Fibroblast of villous mesenchyme (primary cell): ENCODE measurements at places on chromosomes 7 and 10. TPM values are rescaled to one million over a fixed set of nuclear protein-coding genes. Genes with fewer than 3 reads are reported as not detected.
A peak's percentile ranks its signal among the peaks of the same experiment; 100 is the strongest.

FAM237B gene
- not detected in 2 replicates for total RNA-seq

SYT15B gene
- total RNA-seq: 0.32 TPM in 1 of 2 replicates, not detected in the other

PARD3 gene
- total RNA-seq: 38.7 and 44.0 TPM in 2 replicates

PAPOLB gene
- under 0.01 TPM in 1 of 2 replicates, not detected in the other for total RNA-seq

SNX13 gene
- 49.0 and 51.8 TPM in 2 replicates for total RNA-seq

ADAM12 gene
- total RNA-seq: 22.5 and 129 TPM in 2 replicates

ACSL5 gene
- 3.5 and 8.6 TPM in 2 replicates for total RNA-seq

NEUROD6 gene
- total RNA-seq: not detected in 2 replicates

TMEM26 gene
- 5.6 and 6.4 TPM in 2 replicates for total RNA-seq

CALU gene
- 689 and 855 TPM in 2 replicates for total RNA-seq

UBE2H gene
- total RNA-seq: 48.6 and 69.1 TPM in 2 replicates

BICC1 gene
- 39.3 and 47.7 TPM in 2 replicates for total RNA-seq

AHCYL2 gene
- total RNA-seq: 6.4 and 8.6 TPM in 2 replicates

XRCC2 gene
- 2.6 and 3.5 TPM in 2 replicates for total RNA-seq

LIPN gene
- total RNA-seq: not detected in 2 replicates

SUGCT gene
- total RNA-seq: 8.4 and 9.9 TPM in 2 replicates

- no peak for DNase-seq
These were observed 21.0 kb upstream of the HILPDA start for GRCh38 chr7:128434413-128435326.

GRCh38 chr10:110496553-110497437, 912 bp upstream of the DUSP5 start:
- DNase-seq: no peak

DNA sequence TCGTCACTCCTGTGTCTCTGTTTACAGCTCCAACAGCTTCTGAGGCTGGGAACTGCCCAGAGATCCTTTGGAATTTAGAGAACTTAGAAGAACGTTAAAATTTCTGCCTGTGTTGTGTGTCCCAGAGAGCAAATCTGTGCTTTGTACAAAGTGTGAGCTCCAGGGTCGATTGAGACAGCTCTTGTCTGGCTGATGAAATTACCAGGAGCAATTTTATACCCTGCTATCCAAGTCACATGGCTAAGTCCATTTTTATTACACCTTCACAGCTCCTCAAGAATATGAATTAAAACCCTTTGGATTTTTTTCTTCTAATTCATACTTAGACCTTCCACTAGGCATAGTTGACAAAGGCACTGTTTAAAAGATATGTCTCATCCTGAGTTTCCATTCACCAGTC, 46.5 kb upstream of the INSYN2A start:
- DNase-seq: no peak

DNA sequence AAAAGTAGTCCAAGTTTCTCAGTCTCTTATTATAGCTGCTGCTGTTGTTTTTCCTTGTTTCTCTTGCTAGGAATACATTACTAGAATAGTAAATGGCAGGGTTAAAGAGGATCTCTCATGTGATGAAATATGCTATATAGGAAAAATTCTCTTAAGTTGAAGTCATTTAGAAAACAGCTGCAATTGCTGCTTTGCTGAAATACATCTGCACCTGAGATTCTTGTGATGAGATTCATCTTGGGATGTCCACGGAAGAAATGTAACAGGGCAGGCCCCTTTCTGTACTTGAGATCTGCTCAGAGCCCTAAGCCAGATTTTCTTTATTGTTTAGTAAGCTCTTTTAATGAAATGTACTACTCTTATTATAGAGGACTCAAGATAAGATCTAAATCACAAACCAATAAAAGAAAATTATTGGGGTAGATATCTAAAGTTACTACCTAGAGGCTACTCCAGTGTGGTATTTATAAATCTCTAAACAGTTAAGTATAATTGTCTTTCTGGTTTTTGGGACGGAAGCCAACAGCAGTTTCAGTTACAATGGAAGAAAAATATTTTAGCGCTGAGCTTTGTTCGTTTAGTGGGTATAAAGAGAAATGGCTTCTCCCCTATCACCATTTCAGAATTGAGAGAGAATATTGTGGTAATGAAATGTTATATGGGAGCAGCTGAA, 701.5 kb downstream of the KCNMA1 start:
- no peak for DNase-seq

GRCh38 chr7:41822259-41822817, 119.4 kb upstream of the INHBA start:
- no peak for DNase-seq

- DNase-seq: no peak
These were observed 370.9 kb downstream of the SORCS1 start for GRCh38 chr10:106793617-106794016.

- no peak for DNase-seq
These were observed 228.6 kb downstream of the MAD1L1 start for GRCh38 chr7:2003931-2004812.

DNA sequence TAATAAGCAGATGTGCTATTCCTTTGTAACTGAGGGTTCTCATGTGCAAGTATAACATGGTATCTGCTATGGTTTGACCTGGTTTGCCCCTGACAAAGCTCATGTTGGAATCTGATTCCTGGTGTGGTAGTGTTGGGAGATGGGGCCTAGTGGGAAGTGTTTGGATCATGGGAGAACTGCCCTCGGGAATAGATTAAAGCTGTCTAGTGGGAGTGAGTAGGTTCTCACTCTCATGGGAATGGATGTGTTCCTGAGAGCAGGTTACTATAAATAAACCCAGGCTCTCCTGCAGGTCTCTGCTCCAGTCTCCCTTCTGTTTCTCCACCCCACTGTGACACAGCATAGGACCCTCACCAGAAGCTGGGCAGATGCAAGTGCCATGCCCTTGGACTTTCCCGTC, 97.7 kb downstream of the ATE1 start:
- no peak for DNase-seq

DNA sequence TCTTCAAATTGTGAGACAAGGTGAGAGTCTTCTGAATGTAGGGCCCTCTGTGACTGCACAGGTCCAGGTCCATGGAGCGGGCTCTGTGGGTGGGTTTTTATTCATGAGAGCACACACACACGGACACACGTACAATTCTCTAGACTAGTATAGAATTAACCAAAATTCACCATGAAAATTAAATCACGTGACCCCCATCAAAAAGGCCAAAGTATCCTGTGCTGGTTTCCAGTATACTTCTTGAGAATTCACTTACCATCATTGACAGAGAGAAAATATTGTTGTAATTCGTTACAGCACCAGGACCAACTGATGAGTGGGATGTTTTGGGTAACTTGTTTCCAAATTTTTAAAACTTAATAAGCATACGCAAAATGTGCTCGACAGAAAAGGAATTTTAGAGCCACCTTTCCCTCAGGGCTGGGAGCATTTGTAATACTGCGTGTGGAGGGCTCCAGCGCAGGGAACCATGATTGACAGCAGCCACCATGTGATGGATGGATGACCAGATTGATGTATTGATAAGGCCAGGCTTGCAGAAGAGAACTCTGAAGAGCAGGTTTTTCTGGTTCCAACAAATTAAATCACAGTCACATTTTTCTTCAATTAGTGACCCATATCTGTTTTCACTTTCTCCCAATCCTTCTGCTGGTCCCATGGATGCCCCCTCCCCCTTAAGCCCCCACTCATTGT, 14.9 kb upstream of the DNTT start:
- DNase-seq: no peak

DNA sequence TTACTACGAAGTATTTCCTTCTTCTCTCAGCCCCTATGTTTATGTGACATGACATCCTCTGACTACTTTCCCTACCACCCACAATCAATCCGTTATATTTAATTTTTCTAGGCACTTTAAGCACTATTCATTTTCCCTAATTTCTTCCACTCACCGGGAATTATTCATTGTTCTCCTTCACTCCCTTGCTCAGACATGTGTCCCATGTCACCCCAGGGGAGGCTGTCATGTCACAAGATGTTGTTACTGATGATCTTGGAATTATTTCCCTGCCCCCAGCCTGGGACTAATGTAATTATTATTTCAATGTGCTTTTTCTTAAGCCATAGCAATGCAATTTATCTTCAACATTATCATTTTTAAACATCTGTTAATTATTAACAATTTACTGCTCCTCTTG, 317.2 kb downstream of the PHF14 start:
- DNase-seq: no peak

DNA sequence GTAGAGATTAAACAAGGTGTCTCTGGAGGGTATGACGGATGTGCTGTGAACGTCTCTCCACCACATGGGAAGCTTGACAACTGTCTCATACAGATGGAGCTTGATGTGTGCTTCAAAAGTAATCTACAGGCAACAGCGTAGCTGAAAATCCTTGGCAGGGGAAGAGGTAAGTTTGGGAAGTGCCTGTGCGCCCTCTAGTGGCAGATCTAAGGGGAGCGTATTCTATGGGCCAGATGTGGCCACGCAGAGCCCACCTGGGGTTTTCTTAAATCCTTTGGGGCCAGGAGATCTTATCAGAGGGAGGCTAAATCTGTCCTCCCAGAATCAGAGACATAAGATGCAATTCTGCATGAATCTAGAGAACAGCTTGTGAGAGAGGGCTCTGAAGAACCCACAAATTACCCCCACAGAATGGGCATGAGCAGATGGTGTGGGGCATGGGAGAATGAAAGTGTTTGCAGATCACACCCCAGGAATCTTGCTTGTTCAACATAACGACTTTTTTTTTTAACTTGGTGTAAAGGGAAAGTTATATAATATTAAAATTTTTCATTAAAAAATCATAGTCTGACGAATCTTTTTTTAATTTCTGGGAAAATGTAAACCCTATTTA, 91.2 kb upstream of the MPP7 start:
- peak; percentile 60 for DNase-seq

DNA sequence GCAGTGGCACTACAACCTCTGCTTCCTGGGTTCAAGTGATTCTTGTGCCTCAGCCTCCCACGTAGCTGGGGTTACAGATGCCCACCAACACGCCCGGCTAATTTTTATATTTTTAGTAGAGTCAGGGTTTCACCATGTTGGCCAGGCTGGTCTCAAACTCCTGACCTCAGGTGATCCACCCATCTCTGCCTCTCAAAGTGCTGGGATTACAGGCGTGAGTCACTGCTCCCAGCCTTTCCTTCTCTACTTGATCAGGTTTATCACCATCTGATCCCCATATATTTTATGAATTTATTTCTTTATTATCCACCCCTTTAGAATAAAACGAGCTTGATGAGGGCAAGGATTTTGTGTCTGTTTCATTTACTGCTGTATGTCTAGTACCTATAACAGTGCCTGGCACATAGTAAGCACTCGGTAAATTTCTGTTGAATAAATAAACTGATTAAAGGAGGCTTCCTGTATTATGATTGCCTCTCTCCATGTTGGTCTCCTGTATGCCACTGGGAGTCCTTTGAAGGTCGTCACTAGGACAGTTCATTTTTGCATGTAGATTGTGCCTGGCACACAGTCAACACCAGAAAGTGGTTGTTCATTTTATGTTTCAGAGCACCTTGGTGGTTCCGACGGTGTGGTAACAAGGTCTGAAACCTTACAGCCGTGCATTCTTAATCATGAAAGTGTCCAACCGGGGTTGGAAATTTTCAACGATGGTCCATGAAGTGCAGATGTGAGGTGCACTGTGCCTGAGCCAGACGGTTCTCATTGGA, 9.6 kb upstream of the EIF3A start:
- DNase-seq: no peak

DNA sequence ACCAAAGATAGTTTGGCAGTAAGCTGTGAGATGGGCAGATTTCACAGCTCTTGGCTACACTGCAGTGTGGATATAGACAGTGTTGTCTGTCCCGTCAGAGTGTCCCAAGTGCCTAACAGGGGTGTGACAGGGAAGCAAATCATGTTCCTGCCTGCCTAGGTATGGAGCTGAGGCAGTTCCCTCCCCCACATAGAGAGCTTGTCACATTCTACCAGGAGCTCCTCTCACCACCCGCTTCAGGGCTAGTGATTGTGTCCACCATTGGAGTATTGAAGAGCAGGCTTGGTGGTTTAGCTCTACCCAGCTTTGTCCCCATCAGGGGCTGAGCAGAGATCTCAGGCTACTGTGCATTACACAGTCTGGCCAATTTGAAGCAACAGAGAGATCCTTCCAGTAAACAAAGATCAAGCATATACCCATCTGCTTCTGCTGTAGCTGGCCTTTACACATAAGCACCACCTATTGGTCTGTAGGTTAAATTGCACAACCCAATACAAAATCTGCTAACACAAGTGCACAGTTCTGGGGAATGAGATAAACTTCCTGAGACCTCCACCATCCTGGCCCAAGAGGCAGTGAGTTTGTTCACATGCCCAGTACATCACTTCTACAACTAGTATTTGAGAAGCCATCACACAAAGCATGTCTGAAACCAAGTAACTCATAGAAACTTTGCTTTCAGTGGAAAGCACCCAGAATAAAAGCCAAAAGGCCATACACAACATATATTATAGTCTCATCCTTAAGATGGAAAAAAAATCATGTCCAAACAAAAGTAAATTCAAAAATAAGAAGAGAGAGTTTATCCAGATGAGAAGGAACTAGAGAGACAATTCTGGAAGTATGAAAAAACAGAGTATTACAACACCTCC, 67.3 kb downstream of the GLCCI1 start:
- peak; percentile 72 for DNase-seq

DNA sequence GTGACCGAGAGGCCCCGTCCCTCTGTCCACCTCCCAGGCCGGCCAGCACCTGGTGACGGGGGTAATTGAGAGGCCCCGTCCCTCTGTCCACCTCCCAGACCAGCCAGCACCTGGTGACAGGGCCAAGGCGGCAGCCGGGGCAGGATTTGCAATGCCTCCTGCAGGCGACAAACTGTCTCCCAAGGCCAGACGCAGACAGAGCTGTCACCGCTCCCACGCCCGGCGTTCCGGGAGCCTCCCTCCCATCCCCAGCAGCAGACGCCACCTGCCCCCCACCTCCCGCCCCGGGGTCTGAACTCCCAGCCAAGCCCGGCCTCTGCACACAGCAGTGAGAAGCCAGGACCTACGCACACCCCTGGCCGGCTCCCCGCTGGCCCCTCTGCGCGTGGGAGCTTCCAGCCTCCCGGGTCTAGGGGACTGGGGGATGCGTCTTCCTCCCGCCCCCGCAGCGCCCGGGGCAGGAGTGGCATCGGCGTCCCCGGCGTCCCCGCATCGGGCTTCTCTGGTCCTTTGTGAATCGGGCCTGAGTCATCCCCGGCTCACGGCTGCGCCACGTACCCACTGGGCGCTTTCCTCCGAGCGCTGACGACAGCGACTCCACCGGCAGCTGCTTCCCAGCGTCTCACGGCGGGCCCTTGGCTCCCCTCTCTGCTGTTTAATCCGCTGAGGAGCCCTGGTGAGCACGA, 95.1 kb upstream of the DIP2C start:
- peak; percentile 84 for DNase-seq

GRCh38 chr7:78714356-78714755, 739.1 kb downstream of the MAGI2 start:
- DNase-seq: no peak

- no peak for DNase-seq
These were observed 5.9 kb upstream of the LRMDA start for GRCh38 chr10:75425291-75426079.
